ENCODE measurements at places on chromosomes 3 and 15. TPM values are rescaled to one million over a fixed set of nuclear protein-coding genes. Genes with fewer than 3 reads are reported as not detected.
A peak's percentile ranks its signal among the peaks of the same experiment; 100 is the strongest.

TEX9 gene
- 3.1 TPM for total RNA-seq

CYP8B1 gene
- total RNA-seq = not detected

- peak; percentile 22 for DNase-seq
Measured at GRCh38 chr3:107798381-107798780, 275.6 kb downstream of the BBX start.

GRCh38 chr3:7195934-7196333, 335.0 kb downstream of the GRM7 start:
- no peak for DNase-seq

GRAMD2A gene
- not detected for total RNA-seq

DNA sequence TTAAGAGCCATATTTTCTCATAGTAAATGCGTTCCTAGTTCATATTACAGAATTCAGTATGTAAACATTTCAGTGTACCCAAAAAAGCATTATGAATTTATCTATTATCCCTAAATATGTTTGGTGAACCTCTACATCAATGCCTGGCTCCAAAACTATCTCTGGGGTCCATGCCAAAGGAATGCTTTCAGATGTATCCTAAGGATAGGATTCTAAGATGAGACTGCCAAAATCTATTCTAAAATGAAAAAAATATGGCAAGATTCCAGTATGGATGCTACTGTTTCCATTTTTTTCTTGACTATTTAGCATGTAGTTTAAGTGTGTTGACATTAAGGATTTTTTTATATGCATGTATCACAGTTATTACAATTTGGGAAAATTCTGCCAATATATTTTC, 18.8 kb downstream of the EIF5A2 start:
- DNase-seq = no peak

GRCh38 chr3:66762916-66763693, 235.0 kb upstream of the KBTBD8 start:
- no peak for DNase-seq

DNA sequence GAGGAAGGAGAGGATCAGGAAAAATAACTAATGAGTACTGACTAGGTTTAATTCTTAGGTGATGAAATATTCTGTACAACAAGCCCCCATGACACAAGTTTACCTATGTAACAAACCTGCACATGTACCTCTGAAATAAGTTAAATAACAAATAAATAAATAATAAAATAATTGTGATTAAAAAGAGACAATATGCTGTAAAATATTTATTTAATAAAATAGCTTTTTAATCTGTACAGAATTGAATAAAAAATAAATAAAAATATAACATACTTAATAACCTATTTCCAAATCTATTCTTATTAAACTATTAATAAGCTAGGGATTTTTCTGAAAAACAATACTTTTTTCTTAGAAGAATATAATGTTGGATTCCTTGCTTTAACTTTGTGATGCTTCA, 355.6 kb downstream of the CNTN6 start:
- no peak for DNase-seq

- peak; percentile 95 for DNase-seq
Measured at GRCh38 chr3:129560911-129561594, 18.1 kb downstream of the H1-8 start.

GRCh38 chr3:183814240-183814639, 11.1 kb downstream of the MAP6D1 start:
- no peak for DNase-seq

DNA sequence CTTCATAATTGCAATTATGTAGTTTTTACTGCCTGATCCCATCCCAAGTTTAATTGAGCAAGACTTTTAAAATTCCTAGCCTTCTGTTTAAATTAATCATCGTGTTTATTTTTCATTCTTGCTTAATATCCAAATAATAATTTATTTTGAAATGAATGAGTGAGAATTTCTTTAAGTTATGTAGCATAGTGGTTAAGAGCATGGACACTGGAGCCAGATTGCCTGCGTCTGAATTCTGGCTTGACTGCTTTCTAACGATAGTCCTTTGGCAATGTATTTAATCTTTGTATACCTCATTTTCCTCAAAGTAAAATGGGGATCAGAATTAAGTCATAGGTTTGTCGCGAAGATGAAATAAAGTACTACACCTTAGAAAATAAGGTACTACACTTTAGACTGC, 71.4 kb downstream of the LRRC49 start:
- no peak for DNase-seq

DNA sequence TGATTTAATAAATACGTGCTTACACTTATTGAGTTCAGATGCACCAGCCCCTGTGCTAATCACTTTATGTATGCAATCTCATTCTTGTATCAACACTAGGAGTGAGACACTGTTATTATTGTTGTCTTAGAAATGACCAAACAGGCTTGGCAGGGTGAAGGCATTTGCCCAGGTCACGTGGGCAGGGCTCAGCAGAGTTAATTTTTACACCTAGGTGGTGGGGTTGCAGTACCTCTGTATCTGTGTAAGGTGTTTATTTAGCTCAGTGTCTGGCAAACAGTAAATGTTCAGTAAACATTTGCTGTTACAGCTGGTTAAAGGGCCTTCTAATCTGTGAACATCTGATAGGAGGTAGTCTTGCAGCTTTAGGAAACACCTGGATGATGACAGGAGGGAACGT, 200.0 kb downstream of the CACNA2D3 start:
- DNase-seq = no peak

SKOR1 gene
- 0.05 TPM for total RNA-seq

GRCh38 chr3:131658115-131658514, 155.3 kb upstream of the MRPL3 start:
- DNase-seq = no peak

CAMKV gene
- total RNA-seq = not detected

- DNase-seq = no peak
Measured at GRCh38 chr3:24614359-24614758, 119.7 kb upstream of the THRB start.

CPLX3 gene
- not detected for total RNA-seq

DNA sequence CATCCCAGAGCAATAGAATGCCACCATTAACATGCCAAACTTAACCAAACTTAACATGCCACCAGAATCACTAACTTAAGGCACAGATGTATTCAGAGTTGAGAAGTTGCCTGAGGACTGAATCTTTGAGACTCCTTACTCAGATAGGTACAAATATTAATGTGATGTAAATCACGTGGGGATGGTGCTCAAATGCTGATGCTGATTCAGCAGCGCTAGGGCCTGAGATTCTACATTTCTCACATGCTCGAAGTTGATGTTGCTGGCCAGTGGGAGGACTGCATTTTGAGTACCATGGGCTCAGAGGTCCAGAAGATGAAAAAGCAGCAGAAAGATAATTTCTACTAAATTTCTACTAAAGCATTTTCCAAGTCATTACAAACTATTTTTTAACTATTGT, 54.1 kb downstream of the RPL22L1 start:
- DNase-seq = no peak

DNA sequence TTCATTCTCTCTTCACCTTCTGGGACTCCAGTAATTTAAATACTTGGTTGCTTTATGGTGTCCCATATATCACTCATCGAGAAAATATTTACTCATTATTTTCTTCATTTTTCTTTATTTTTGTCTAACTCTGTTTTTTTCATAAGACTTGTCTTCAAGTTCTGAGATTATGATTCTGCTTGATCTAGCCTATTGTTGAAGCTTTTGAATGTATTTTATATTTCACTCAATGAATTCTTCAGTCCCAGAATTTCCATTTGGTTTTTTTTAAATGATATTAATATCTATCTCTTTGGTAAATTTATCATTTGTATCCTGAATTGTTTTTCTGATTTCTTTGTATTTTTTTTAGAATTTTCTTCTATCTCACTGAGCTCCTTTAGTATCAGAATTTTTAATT, 117.0 kb downstream of the LRRK1 start:
- DNase-seq = no peak

DNA sequence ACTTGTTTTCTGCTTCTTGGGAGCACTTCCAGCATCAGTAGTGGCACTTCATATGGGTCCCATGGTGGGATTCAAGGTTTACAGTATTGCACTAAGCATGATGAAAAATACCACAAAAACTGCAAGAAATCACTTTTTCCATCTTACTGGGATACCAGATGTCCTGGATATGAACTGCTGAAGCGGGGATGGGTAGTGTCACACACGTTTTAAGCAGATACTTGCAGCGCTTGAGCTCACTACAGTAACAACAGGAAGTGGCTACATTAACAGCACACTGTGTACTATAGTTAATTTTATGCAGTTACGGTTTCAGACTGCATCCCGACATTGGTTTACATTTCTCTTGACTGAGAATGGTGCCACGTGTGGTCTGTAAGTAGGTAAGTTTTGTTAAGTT, 3.5 kb upstream of the ISG20 start:
- DNase-seq = no peak

DNA sequence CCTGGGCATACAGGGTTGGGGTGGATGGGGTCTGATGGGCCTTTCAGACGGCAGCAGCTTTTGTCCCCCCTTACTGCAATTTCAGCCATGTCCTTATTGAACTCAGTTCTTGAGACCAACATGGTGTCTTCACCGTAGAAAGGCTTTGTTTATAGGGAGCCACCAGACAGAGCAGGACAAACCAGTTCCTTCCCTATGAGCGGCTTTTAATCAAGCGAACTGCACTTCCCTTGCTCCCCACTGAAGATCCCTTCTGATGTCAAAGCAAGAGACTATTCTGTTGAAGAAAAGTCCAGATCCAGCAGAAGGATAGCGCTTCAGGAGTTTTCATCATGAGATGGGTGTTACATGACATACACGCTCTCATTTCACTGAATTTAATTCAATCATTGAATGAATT, 100.4 kb downstream of the CD47 start:
- no peak for DNase-seq

- DNase-seq = peak; percentile 38
Measured at GRCh38 chr3:2303566-2303965, 204.9 kb downstream of the CNTN4 start.

- DNase-seq = peak; percentile 22
Measured at GRCh38 chr3:175526609-175527280, 667.6 kb downstream of the NAALADL2 start.

DNA sequence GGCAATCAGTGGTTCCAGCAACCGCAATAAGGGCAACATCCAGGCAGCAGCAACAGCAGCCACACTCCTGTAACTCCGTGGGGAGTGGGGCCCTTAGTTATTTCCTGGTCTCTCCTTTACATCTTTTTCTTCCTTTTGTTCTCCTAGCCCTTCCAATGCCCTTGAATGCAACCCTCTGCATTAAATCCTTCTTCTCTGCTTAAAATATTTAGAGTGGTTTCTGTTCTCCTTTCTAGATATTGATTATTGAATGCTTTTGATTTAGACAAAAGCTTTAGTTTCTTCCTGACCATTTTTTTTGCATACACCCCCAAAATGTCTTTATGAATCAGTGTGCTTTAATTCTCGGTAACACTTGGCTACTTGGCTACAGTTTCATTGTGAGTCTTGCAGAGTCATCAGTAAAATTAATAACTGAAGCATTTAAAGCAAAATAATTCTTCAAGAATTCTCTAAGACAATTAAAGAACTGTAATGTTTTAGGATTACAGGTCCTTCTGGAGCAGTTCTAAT, 586.1 kb downstream of the MECOM start:
- no peak for DNase-seq

ZDHHC23 gene
- total RNA-seq = not detected

IL17RC gene
- total RNA-seq = 33.9 TPM

CCDC54 gene
- not detected for total RNA-seq

AHSG gene
- not detected for total RNA-seq

ILDR1 gene
- not detected for total RNA-seq

TUSC2 gene
- total RNA-seq = 32.9 TPM

All from myocyte (in vitro differentiated cells).